Peyer's patch (tissue), 4 donors: ENCODE measurements at places on chromosomes 1 and 21. TPM values are rescaled to one million over a fixed set of nuclear protein-coding genes. Genes with fewer than 3 reads are reported as not detected.
A peak's percentile ranks its signal among the peaks of the same experiment; 100 is the strongest.

GRCh38 chr1:28782011-28782410 lies 30.0 kb upstream of the OPRD1 start:
- DNase-seq, result no peak
- no peak overlapping the region for H3K27ac ChIP-seq
- H3K27me3 ChIP-seq, result no peaks in the 10 kb centered on the region
- H3K4me1 ChIP-seq, result no peaks in the 10 kb centered on the region
- no peak overlapping the region for H3K4me3 ChIP-seq
- H3K36me3 ChIP-seq, result no peaks in the 10 kb centered on the region

DNA sequence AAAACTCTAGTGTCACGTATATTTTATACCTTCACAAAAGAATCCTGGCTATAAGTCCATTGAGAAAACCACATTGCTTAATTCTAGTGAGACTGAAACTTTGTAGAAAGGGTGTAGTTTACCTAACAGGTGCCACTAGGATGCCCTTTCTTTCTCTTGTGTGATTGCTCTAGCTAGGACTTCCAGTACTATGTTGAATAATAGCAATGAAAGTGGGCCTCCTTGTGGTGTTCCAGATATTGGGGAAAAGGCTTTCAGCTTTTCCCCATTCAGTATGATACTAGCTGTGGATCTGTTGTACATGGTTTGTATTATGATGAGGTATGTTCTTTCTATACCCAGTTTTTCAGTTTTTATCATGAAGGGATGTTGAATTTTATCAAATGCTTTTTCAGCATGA lies 39.7 kb upstream of the CHODL start:
- no peaks in the 10 kb centered on the region for H3K4me1 ChIP-seq
- H3K36me3 ChIP-seq, result no peaks in the 10 kb centered on the region
- no peak overlapping the region for H3K27ac ChIP-seq

GRCh38 chr21:34185026-34185750 lies 111.8 kb downstream of the MRPS6 start:
- no peaks in the 10 kb centered on the region for H3K27me3 ChIP-seq
- H3K27ac ChIP-seq, result no peak overlapping the region
- DNase-seq, result peak; percentile 27
- no peaks in the 10 kb centered on the region for H3K4me1 ChIP-seq

GRCh38 chr1:232704694-232705680 lies 75.1 kb upstream of the SIPA1L2 start:
- no peaks in the 10 kb centered on the region for H3K27me3 ChIP-seq
- H3K4me1 ChIP-seq, result no peaks in the 10 kb centered on the region
- H3K27ac ChIP-seq, result peak overlapping the region; percentile 55
- no peak overlapping the region for H3K4me3 ChIP-seq

DNA sequence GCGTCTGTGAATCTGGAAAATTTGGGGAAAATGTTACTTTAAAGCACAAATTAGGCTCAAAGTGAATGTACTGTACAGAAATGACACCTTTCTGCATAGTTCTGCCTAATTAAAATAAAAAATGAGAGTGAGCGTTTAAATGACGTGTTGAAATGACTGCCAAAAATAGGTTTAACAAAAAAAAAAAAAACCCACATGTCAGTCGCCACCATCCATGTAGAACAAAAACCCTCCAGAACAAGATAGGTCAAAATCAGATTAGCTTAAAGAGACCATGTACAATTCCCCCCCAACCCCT lies 745 bp downstream of the PARP1 start:
- no peaks in the 10 kb centered on the region for H3K27me3 ChIP-seq
- peaks cover 31% of the 10 kb centered on the region for H3K4me1 ChIP-seq
- H3K4me3 ChIP-seq, result peak overlapping the region; percentile 79

GRCh38 chr1:18240906-18241305 lies 133.3 kb downstream of the IGSF21 start:
- no peaks in the 10 kb centered on the region for H3K4me1 ChIP-seq
- H3K27ac ChIP-seq, result no peak overlapping the region
- no peak for DNase-seq
- no peaks in the 10 kb centered on the region for H3K27me3 ChIP-seq
- no peak overlapping the region for H3K4me3 ChIP-seq

GRCh38 chr1:25623007-25623406 lies 6.4 kb downstream of the MAN1C1 start:
- no peak overlapping the region for H3K4me3 ChIP-seq
- H3K4me1 ChIP-seq, result no peaks in the 10 kb centered on the region
- no peak for DNase-seq
- H3K27me3 ChIP-seq, result no peaks in the 10 kb centered on the region
- no peak overlapping the region for H3K27ac ChIP-seq

GRCh38 chr1:61450872-61451571 lies 273.9 kb downstream of the TM2D1 start:
- no peaks in the 10 kb centered on the region for H3K27me3 ChIP-seq
- no peak for DNase-seq
- no peak overlapping the region for H3K4me3 ChIP-seq
- H3K4me1 ChIP-seq, result peaks cover 5% of the 10 kb centered on the region

GRCh38 chr1:203934027-203934426 lies 72.6 kb downstream of the SNRPE start:
- H3K4me1 ChIP-seq, result no peaks in the 10 kb centered on the region
- no peaks in the 10 kb centered on the region for H3K27me3 ChIP-seq
- H3K4me3 ChIP-seq, result no peak overlapping the region
- H3K36me3 ChIP-seq, result no peaks in the 10 kb centered on the region

- no peak for DNase-seq
- no peak overlapping the region for H3K27ac ChIP-seq
- no peaks in the 10 kb centered on the region for H3K4me1 ChIP-seq
- H3K4me3 ChIP-seq, result no peak overlapping the region
Observed at GRCh38 chr1:176692431-176692830, 229.5 kb downstream of the PAPPA2 start.

Gene A3GALT2
- total RNA-seq, result not detected

Gene BCL2L15
- 38.0 TPM for total RNA-seq

Gene LDLRAD1
- total RNA-seq, result not detected

GRCh38 chr1:168623003-168623828 lies 46.8 kb downstream of the XCL1 start:
- no peaks in the 10 kb centered on the region for H3K36me3 ChIP-seq
- no peak overlapping the region for H3K27ac ChIP-seq
- H3K27me3 ChIP-seq, result no peaks in the 10 kb centered on the region
- H3K4me1 ChIP-seq, result no peaks in the 10 kb centered on the region

Gene LPGAT1
- 171 TPM for total RNA-seq

- H3K36me3 ChIP-seq, result no peaks in the 10 kb centered on the region
- DNase-seq, result no peak
- H3K27ac ChIP-seq, result no peak overlapping the region
- H3K27me3 ChIP-seq, result no peaks in the 10 kb centered on the region
- no peak overlapping the region for H3K4me3 ChIP-seq
- H3K4me1 ChIP-seq, result no peaks in the 10 kb centered on the region
Observed at GRCh38 chr1:156943756-156944155, 23.3 kb downstream of the LRRC71 start.

- no peaks in the 10 kb centered on the region for H3K4me1 ChIP-seq
- H3K27me3 ChIP-seq, result no peaks in the 10 kb centered on the region
- no peaks in the 10 kb centered on the region for H3K36me3 ChIP-seq
- DNase-seq, result no peak
- H3K4me3 ChIP-seq, result no peak overlapping the region
Observed at GRCh38 chr1:48062353-48062752, 65.2 kb upstream of the TRABD2B start.

DNA sequence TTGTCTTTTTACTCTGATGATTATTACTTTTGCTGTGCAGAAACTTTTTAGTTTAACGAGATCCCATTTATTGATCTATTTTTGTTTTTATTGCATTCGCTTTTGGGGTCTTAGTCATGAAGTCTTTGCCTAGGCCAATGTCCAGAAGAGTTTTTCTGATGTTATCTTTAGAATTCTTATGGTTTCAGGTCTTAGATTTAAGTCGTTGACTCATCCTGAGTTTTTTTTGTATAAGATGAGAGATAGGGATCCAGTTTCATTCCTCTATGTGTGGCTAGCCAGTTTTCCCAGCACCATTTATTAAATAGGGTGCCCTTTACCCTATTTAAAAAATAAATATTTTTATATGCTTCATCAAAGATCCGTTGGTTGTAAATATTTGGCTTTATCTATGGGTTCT lies 13.2 kb downstream of the MAN1C1 start:
- no peak for DNase-seq
- H3K27me3 ChIP-seq, result no peaks in the 10 kb centered on the region
- no peaks in the 10 kb centered on the region for H3K36me3 ChIP-seq
- H3K27ac ChIP-seq, result no peak overlapping the region

Gene IFI44L
- 0.38 TPM for total RNA-seq

- H3K4me3 ChIP-seq, result no peak overlapping the region
- H3K27ac ChIP-seq, result no peak overlapping the region
Observed at GRCh38 chr1:64161357-64161941, 42.0 kb upstream of the UBE2U start.

Gene ACTL8
- total RNA-seq, result not detected

GRCh38 chr1:47508702-47509431 lies 71.0 kb downstream of the FOXD2 start:
- H3K27me3 ChIP-seq, result no peaks in the 10 kb centered on the region
- no peak for DNase-seq
- H3K27ac ChIP-seq, result no peak overlapping the region
- no peaks in the 10 kb centered on the region for H3K36me3 ChIP-seq
- H3K4me1 ChIP-seq, result peaks cover 10% of the 10 kb centered on the region

GRCh38 chr1:239976130-239976968 lies 115.3 kb upstream of the FMN2 start:
- H3K27ac ChIP-seq, result no peak overlapping the region
- no peaks in the 10 kb centered on the region for H3K36me3 ChIP-seq
- H3K27me3 ChIP-seq, result no peaks in the 10 kb centered on the region
- H3K4me3 ChIP-seq, result no peak overlapping the region
- DNase-seq, result peak; percentile 86

DNA sequence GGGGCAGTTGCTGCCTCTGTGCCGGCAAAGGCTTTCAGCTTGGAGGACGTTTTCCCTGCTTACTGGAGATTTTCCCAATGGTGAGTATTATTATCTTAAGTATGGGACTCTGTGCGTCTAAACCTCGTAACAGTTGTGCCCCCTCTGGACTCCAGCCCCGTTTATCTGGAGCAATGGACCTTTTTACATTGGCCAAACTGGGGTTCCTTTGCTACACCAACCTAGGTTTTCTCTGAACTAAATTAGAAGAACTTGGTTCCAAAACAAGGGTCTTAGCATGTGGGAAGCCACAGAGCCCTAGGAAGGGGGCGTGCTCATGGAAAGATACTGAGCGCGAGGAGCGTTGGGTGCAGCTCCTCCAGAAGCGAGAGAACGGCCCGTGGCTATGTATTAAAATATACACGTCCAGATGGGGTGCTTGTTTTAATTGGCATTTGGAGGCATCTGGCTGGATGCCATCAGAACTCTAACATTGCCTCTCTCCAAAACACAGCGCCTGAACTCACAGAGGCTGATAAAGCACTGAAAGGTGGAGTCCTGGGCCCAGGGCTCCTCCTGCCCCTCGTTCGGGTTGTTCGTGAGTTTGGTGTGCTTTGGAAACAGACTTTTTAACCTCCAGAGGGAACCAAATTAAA lies 28.4 kb downstream of the POFUT2 start:
- H3K4me3 ChIP-seq, result no peak overlapping the region
- no peaks in the 10 kb centered on the region for H3K36me3 ChIP-seq
- no peaks in the 10 kb centered on the region for H3K27me3 ChIP-seq
- H3K4me1 ChIP-seq, result no peaks in the 10 kb centered on the region
- DNase-seq, result no peak

DNA sequence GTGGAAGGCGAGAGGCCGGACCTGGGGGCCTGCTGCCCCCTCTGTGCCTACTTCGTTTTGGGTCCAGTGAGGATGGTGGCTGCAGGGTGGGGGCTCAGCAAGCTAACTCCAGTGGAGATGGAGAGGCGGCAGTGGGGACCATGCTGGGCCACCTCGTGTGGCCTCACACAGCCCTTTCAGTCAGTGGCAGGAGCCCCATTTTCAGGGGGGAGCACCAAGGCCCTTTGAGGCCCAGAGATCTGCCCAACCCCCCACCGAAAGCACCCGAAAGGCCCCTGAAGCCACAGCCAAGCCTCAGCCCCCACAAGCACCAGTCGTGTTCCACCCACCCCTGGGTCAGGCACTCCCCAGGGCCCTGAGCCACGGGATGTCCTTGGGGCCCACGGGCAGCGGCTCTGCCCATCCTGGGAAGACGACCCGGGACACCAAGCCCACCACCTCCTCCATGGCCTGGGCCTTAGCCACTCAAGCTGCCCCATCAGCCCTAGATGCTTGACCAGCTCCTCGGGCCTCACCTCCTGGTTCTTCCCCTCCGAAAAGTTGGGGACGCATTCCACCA lies 345 bp downstream of the FTCD start:
- H3K4me3 ChIP-seq, result peak overlapping the region; percentile 11
- H3K27ac ChIP-seq, result no peak overlapping the region
- peak; percentile 39 for DNase-seq
- H3K36me3 ChIP-seq, result no peaks in the 10 kb centered on the region
- H3K27me3 ChIP-seq, result no peaks in the 10 kb centered on the region
- H3K4me1 ChIP-seq, result no peaks in the 10 kb centered on the region

DNA sequence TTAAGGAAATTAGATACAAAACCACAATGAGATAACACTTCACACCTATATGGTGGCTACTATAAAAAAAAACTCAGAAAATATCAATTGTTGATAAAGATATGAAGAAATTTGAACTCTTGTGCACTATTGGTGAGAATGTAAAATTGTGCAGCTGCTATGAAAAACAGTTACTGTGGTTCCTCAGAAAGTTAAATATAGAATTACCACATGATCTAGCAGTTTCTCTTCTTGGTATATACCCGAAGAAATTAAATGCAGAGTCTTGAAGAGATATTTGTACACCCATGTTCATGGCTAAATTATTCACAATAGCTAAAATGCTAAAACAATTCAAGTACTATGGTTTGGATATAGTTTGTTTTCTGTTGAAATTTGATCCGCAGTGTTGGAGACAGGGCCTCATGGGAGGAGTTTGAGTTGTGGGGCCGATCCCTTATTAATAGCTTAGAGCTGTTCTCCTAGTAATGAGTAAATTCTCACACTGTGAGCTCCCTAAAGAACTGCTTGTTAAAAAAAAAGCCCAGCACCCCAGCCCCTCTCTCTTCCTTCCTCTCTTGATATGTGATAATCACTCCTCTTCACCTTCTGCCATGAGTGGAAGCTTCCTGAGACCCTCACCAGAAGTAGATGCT lies 1412.1 kb downstream of the PLA2G4A start:
- no peaks in the 10 kb centered on the region for H3K36me3 ChIP-seq
- no peaks in the 10 kb centered on the region for H3K27me3 ChIP-seq
- H3K4me3 ChIP-seq, result no peak overlapping the region
- DNase-seq, result no peak
- H3K4me1 ChIP-seq, result no peaks in the 10 kb centered on the region
- H3K27ac ChIP-seq, result no peak overlapping the region

Gene UBE2U
- total RNA-seq, result not detected

DNA sequence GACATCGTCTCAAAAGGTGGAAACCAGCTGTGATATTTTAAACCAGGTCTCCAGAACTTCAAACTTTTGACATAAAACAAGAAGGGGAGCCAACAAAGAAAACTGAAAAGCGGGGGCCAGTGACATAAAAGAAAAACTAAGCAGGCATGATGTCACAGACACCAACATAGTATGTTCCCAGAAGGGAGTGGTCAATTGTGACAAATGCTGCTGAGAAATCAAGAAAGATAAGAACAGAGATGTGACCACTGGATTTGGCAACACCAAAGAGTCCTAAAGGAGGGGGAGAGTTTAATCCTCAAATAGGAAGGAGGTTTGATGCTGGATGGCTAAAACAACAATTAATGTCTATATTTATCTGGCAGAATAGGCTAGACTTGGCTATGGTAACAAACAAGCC lies 2.3 kb upstream of the RNF19B start:
- no peaks in the 10 kb centered on the region for H3K4me1 ChIP-seq
- DNase-seq, result no peak
- no peak overlapping the region for H3K4me3 ChIP-seq
- no peak overlapping the region for H3K27ac ChIP-seq

GRCh38 chr1:113870778-113871177 lies 734 bp downstream of the PTPN22 start:
- no peaks in the 10 kb centered on the region for H3K4me1 ChIP-seq
- H3K36me3 ChIP-seq, result peaks cover 9% of the 10 kb centered on the region
- no peaks in the 10 kb centered on the region for H3K27me3 ChIP-seq
- H3K27ac ChIP-seq, result peak overlapping the region; percentile 80

Gene OR2T29
- not detected for total RNA-seq
